Astrocyte (in vitro differentiated cells and primary cell): ENCODE measurements at places on chromosomes 6 and 20. TPM values are rescaled to one million over a fixed set of nuclear protein-coding genes. Genes with fewer than 3 reads are reported as not detected.

GRCh38 chr6:79602859-79603258 is 28.3 kb upstream of the SH3BGRL2 start:
- no peak for DNase-seq

DNA sequence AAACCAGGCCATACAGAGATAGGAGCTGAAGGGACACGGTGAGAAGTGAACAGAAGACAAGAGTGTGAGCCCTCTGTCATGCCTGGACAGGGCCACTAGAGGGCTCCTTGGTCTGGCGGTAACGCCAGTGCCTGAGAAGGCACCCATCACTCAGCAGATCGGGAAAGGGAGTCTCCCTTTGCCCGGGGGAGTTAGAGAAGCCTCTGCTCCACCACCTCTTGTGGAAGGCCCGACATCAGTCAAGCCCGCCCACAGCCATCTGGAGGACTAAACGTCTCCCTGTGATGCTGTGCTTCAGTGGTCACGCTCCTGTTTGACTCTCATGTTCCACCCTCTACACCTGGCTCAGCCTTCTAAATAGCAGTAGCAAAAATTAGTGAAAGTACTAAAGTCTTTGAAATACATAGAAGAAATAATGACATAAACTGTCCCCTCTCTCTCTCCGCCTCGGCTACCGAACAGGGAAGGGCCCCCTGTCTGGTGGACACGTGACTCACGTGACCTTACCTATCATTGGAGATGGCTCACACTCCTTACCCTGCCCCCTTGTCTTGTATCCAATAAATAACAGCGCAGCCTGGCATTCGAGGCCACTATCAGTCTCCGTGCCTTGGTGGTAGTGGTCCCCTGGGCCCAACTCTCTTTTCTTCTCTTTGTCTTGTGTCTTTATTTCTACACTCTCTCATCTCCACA is 66.7 kb downstream of the RPP21 start:
- peak; percentile 5 for DNase-seq

GRCh38 chr6:170175644-170176135 is 115.2 kb downstream of the DLL1 start:
- DNase-seq = no peak

- DNase-seq = peak; percentile 81
These were observed 10.7 kb downstream of the MSH5 start for GRCh38 chr6:31750411-31751022.

DNA sequence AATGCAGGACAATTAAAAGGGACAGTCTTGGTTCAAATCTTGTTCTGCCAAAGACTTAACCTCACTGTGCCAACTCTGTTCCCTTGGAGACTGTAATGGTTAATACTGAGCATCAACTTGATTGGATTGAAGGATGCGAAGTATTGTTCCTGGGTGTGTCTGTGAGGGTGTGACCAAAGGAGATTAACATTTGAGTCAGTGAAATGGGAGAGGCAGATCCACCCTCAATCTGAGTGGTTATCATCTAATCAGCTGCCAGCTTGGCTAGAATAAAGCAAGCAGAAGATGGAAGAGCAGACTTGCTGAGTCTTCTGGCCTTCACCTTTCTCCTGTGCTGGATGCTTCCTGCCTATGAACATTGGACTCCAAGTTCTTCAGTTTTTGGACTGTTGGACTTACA is 474.4 kb downstream of the CD83 start:
- DNase-seq = no peak

DNA sequence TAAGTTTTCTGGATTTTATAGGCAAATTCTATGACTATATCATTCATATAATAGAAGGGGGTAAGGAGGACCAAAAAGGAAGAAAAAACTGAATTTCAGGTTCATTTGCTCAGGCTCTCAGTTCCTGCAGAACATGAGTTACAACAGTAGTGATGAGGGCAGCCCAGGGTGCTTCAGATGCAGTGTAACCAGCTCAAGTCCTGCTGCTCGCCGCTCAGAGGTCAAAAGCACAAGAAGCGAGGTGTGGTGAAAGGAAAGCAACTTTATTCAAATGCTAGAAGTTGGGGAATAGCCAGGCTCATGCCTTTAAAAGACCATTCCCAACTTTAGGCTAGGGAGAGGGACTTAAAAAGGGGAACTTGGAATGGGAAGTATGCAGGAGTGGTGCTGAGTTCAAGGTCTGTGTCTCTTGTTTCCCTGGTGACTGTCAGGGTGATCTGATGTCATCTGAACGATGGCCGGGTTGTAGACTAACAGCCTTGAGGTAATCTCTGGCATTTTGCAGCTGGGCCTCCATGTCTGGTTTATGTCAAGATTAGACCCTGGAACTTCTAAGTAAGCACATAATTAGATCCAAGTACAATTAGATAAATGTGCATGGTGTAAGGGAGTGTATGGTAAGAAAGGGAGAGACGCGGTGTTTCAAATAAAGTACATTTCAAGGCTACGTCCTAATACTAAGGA is 14.5 kb upstream of the SEC63 start:
- no peak for DNase-seq

- no peak for DNase-seq
These were observed 3.5 kb upstream of the SMIM28 start for GRCh38 chr6:138374230-138374629.

GRCh38 chr6:7939184-7939863 is 28.7 kb upstream of the TXNDC5 start:
- no peak for DNase-seq

DNA sequence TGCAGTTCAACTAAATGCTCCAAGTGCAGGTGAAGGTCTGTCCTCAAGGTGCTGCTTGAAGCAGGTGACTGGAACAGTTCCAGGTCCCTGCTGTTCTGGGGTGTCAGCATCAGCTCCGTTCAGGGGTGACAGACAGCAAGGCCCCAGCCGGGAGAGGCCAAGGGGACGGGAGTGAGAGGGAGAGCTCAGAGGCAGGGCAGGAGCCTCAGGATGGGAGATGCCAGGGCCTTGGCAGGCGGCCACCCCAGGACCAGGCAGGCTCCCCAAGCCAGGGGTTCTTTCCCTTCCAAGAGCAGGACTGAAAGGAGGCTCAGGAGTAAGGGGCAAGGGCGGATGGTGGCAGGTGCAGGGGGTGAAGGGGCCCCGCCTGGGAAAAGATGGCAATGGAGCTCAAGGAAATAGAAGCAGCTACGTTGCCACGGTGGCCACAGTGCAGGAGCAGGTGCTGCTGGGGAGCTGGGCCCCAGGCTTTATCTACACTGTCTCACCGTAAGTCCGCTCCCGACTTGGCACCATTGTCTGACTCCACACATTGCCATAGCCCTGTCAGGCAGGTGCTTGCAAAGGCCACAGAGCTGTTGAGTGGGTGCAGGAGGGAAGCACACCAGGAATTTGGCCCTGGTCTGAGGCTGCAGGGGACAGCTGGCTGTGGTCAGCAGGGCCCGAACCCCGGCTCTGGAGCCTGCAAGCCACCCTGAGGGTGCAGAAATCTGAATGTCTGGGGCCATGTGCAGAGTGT is 43.1 kb downstream of the ERMARD start:
- no peak for DNase-seq

DNA sequence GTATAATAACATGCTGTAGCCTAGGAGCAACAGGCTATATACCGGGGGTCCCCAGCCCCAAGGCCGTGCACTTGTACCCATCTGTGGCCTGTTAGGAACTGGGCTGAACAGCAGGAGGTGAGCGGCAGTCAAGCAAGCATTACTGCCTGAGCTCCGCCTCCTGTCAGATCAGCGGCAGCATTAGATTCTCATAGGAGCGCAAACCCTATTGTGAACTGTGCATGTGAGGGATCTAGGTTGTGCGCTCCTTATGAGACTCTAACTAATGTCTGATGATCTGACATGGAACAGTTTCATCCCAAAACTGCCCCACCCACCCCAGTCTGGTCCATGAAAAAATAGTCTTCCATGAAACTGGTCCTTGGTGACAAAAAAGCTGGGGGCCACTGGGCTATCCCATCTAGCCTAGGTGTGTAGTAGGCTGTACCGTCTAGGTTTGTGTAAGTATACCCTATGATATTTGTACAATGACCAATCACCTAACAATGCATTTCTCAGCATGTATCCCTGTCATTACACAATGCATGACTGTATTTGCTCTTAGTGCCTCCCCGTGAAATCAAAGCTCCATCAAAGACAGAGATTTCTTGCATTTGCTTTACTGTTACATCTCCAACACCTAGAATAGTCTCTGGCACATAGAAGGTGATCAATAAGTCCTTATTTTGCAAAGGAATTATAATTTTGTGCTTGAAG is 30.8 kb downstream of the NHSL1 start:
- DNase-seq = peak; percentile 45

- no peak for DNase-seq
These were observed 125.1 kb downstream of the JARID2 start for GRCh38 chr6:15370733-15371671.

DNA sequence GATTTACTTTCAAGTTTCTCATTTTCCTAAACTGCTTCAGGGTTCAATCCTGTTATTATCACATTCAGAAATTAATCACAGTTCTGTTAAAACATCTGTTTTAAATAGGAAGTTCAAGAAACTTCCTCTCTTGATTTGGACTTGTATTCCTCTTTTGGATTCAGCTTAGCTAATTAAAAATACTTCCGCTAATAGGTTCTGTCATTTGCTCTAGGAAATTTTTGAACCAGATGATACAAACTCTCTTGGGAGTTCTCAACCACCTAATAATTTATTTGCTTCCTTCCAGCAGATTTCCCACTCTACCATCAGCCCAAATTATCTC is 15.9 kb upstream of the TMEM30A start:
- no peak for DNase-seq

The CDSN gene
- total RNA-seq = 0.22 and 0.27 TPM in 2 replicates

The PRR18 gene
- 0.14 TPM in 1 of 2 replicates, not detected in the other for total RNA-seq

The SYNCRIP gene
- 122 and 136 TPM in 2 replicates for total RNA-seq

The TENT5A gene
- total RNA-seq = 17.8 and 19.7 TPM in 2 replicates

The GPX5 gene
- 4.3 and 6.6 TPM in 2 replicates for total RNA-seq

The TREM1 gene
- 0.20 and 0.58 TPM in 2 replicates for total RNA-seq
